ENCODE measurements at places on chromosomes 16 and 17.

DNA sequence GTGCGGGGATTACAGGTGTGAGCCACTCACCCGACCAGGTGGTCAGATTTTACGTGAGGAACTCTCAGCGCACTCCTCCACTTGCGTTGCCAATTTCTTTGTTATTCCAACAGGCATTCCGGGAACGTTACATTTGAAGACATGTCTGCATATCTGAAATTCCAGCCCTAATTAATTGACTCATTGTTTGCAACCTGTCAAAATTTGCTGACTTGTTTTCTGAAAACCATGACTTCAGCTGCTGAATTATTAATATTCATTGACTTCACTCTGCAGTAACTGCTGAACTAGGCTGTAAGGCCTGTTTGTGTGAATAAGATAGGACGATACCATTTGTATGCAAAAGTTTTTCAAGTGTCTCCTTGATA lies 16.6 kb downstream of the G6PC1 start:
- DNase-seq: no peak

GRCh38 chr17:65931246-65932149 lies 260.4 kb downstream of the CEP112 start:
- DNase-seq: no peak

DNA sequence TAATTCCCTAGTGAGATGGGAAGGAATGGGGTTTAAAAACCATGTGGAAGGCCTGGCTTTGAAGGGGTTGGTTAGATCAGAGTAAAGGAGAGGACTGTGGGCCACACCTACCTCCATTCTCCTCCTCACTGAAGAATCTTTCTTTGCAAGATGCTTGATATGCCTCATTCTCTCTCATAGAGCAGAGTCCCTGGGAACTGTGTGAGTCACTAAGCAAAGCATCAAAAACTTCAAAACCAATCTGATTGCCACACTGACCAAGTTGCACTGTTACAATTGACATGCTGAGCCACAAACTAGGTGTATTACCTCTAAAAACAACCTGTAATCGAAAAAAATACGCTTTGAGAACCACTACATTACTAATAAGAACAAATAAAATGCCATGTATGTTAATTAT lies 2.0 kb downstream of the TUBD1 start:
- DNase-seq: no peak

- DNase-seq: no peak
These were observed 18.5 kb downstream of the PLLP start for GRCh38 chr16:57265850-57266530.

DNA sequence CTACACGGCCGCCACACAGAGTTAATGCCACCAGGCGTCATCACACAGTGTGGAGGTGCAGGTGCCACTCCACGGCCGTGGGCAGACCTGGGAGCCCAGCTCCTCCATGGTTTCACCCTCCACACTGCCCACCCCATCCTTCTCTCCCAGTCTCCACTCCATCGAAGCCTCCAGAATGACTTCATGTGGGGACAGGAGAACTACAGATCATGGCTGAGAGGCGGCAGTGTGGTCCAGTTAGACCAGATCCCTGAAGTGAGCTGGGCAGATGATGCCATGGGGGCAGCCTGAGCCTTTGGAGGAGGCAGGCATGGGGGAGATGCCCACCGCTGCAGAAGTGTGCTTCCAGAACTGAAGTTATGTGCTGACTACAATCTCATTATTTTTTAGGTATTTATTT lies 38.0 kb upstream of the FAAP100 start:
- DNase-seq: no peak

GRCh38 chr17:78384479-78385175 lies 6.2 kb downstream of the PGS1 start:
- DNase-seq: no peak

DNA sequence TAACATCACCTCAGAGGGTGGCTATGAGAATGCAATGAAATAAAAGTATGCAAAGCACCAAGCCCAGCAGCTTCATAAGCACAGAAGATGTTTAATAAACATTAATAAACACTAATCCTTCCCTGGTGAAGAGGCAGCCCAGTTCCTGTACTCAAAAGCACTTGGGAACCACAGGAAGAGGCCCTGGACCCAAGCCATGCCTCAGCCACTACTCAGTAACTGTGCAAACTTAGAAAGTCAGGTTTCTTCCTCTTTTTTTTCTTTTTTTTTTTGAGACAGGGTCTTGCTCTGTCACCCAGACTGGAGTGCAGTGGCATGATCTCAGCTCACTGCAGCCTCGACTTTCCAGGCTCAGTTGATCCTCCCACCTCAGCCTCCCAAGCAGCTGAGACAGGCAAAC lies 5.3 kb downstream of the ARHGAP17 start:
- DNase-seq: no peak

DNA sequence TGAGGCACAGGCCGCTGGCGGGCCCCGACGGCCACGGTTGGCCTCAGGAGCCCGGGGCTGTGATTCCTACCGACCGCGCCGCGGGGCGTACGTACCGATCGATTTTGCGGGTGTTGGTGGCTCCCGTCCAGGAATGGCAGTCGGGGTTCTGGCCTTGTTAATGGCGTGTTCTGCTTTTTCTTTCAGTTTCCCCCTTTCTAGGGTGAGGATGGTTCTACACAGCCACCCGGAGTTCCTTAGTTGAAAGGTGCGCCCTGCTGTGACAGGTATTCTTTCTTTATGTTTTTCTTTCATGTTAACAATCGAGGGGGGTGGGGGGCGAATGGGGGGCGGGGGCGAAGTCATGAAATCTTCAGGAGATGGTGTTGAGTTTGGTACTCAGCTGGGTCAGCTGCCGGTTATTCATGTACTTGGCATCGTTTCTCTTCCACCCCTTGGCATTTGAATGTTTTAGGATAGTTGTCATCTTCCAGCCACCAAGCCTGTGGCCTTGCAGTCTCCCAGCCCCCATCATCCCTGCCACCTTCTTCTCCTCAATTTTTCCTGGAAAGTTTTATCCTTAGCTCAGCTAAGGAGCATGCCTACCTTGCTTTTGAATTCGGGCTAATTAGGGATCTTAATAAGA lies 802 bp downstream of the CYLD start:
- no peak for DNase-seq

- no peak for DNase-seq
These were observed 19.3 kb downstream of the MFSD11 start for GRCh38 chr17:76757256-76757655.

DNA sequence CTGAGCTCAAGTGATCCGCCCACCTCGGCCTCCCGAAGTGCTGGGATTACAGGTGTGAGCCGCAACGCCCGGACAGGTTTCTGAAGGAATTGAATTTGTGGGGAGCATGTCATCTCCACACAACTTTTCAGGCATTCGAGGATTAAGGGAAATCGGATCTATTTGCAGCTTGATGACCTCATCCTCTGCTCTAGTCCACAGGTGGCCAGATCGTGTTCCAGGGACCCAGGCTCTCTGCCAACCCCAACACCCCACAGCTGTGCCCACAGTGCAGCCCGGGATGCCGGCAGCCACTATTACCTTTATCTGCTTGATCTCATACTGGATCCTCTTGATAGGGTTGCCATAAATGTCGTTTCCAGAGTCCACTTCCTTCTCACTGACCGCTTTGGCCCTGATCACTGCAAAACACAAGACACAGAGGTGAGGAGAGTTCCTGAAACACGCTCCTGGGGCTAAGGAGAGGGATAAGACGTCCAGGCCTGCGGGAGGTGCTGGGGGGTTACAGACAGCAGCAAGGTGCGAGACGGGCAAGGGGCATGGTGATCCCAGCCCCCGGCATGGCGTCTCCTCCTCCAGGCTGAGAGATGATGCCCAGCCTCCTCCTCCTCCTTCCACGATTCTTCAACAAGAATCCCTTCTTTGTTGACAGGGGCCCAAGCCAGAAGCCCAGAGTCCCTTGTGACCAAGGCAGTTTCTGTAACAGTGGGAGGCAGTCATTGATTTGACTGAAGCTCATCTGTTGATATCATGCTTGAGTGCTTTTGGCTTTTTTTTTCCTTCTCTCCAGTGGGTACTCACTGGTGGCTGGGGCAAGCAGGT lies 29.3 kb downstream of the CEP295NL start:
- DNase-seq: no peak

- no peak for DNase-seq
These were observed 8.6 kb downstream of the P2RX1 start for GRCh38 chr17:3907483-3908216.

DNA sequence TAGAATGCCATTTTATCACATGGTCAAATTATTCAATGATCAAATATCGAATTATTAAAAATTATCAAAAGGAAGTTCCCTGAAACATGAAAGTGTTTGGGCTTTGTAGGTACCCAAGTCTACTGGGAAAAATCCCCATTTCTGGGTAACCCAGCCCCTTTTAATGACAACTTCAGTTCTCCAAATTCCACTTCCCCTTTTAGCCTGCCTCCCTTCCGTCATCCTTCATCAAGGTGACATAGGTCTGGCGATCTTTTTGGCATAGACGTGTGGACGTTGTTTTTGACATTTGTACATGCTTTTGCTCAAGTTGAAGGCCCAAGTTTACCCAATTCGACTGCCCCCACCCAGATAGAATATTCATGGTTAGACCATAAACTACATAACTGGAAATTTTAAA lies 660.9 kb downstream of the MAF start:
- no peak for DNase-seq

- DNase-seq: no peak
These were observed 59.9 kb downstream of the BEAN1 start for GRCh38 chr16:66486773-66487579.

DNA sequence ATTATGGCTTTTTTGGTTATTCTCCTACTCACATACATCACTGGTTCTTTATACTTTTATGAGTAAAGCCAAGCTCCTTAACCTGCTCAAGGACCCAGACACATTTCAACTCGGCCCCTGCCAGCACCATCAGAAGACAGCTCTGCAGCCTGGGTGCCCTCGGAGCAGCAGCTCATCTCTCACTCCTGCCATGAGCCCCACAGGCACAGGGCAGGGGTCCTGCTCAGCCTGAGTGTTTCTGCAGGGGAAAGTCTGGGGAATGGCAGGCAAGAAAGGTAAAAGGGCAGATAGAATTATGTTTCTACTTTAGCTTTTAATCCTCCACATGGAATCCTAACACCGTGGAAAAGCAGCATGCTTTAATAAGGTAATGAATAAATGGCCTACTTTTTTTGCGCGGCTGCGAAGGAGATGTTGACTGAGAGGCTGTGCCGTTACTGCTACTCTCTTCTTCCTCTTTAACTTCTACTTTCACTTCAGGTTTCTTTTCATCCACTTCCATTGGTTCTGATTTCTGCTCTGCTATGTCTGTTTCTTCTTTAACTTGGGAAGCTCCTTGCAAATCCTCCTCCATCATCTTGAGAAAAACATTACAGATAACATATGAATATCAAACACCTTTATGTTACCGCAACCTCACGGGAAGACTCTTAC lies 50.1 kb upstream of the TRAP1 start:
- no peak for DNase-seq

DNA sequence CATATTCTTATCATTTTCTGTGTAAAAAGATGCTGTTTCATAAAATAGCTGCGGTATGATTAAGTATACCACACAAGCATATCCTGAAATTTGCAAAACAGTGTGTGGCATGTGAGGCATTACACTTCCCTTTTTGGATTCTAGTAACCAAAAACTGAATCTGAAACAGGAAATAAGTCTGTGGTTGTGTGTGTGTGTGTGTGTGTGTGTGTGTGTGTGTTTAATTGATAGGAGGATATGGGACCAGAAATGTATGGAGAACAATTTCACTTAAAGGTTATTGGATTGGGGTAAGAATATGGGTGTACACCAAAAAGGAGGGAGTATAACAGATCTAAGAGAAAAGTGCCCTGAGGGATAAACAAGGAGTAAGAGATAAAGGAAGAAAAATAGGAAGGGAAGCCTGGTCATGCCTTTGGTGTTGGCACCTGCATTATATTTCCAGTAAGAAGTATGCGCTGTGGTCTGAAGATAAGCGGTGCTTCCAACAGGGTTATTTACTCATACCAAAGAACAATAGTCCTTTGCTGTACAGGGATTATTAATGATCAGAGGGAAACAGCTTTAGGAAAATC lies 4.0 kb downstream of the LYRM1 start:
- DNase-seq: no peak

DNA sequence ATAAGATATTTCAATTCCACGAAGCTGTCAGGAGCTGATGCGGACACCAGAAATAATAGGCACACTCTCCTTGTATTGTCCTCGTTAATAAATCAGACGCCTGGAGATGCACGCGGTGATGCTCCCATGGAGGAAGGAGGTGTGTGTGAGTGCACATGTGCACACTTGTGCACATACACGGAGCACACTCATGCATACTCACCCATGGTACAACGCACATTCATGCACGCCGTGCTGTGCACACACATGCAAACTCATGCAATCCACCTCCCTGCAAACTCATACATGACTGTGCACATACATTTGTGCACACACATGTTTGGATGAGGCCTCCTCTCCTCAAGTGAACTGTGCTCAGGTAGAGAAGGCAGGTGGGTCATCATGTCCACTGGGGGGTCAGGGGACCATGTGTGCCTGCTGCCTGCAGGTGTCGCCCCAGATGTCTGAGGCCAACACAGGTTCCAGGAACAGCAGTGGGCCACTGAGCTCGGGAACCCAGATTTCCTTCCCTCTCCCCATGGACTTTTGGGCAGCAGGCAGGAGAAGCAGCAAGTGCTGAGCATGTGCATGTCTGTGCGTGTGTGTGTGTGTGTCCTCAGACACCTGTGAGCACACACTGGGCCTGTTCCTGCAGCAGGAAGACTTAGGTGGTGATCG lies 165.3 kb downstream of the SDK2 start:
- DNase-seq: no peak

- no peak for DNase-seq
These were observed 879.4 kb downstream of the CDH11 start for GRCh38 chr16:64242492-64242891.

GRCh38 chr17:37816950-37817349 lies 72.1 kb upstream of the HNF1B start:
- DNase-seq: no peak

- no peak for DNase-seq
These were observed 25.0 kb downstream of the XPO6 start for GRCh38 chr16:28186752-28187151.

DNA sequence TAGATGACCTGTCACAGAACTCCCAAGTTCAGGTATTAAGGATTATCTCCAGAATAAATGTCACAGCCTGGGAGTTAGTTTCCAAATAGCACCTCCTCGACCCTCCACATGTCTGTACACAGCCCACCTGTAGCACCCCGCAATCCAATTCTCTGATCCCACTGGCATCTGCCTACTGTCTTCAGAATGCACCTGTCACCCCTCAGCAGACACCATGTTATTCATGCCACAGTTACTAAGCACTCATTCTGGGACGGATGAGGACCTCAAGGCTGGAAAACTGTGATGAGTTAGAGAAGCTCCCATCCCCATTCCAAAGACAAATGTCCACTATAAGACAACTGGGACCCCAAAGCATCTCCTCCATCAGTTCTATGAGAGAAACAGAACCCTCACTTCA lies 7.8 kb downstream of the EMP2 start:
- no peak for DNase-seq
